ENCODE measurements at places on chromosomes 6 and 20. TPM values are rescaled to one million over a fixed set of nuclear protein-coding genes. Genes with fewer than 3 reads are reported as not detected.

Gene XKR7
- 0.02 TPM for total RNA-seq

Gene IL17F
- not detected for total RNA-seq

Gene BPIFA1
- total RNA-seq: not detected

Gene KIAA1755
- 0.13 TPM for total RNA-seq

Gene DAAM2
- 0.04 TPM for total RNA-seq

Gene C6orf52
- total RNA-seq: 1.6 TPM

Gene SPATS1
- not detected for total RNA-seq

Gene PIM1
- total RNA-seq: 14.0 TPM

Gene TRAM2
- total RNA-seq: 34.3 TPM

Gene RALGAPB
- 18.2 TPM for total RNA-seq

Gene FOXS1
- total RNA-seq: 0.17 TPM

Gene GSTA4
- total RNA-seq: 9.2 TPM

Gene RIPPLY2
- total RNA-seq: not detected

Gene PTPRK
- 16.7 TPM for total RNA-seq

Gene LRFN2
- total RNA-seq: not detected

Gene BPIFB1
- total RNA-seq: 0.17 TPM

Gene PRL
- not detected for total RNA-seq

Gene RSPH4A
- total RNA-seq: 0.15 TPM

Gene SYNGAP1
- 4.2 TPM for total RNA-seq

Gene ARMC2
- 2.8 TPM for total RNA-seq

Gene MAPK13
- total RNA-seq: 1.00 TPM

Gene CAPN11
- total RNA-seq: not detected

Gene ADGRG6
- 44.3 TPM for total RNA-seq

Gene SFTA2
- total RNA-seq: not detected

Gene C20orf204
- 0.15 TPM for total RNA-seq

Gene CCN2
- total RNA-seq: 155 TPM

Gene TRIM15
- not detected for total RNA-seq

Gene ID1
- total RNA-seq: 444 TPM

Gene PCK1
- total RNA-seq: 0.13 TPM

Gene TTBK1
- total RNA-seq: 0.02 TPM

Gene CGA
- 0.23 TPM for total RNA-seq
